Stimulated activated CD8-positive, alpha-beta memory T cell treated with anti-CD3 and anti-CD28 coated beads, Interleukin-4, amount 100 ng/mL, for 1 hour (primary cell): ENCODE measurements at places on chromosomes 7 and 10.

DNA sequence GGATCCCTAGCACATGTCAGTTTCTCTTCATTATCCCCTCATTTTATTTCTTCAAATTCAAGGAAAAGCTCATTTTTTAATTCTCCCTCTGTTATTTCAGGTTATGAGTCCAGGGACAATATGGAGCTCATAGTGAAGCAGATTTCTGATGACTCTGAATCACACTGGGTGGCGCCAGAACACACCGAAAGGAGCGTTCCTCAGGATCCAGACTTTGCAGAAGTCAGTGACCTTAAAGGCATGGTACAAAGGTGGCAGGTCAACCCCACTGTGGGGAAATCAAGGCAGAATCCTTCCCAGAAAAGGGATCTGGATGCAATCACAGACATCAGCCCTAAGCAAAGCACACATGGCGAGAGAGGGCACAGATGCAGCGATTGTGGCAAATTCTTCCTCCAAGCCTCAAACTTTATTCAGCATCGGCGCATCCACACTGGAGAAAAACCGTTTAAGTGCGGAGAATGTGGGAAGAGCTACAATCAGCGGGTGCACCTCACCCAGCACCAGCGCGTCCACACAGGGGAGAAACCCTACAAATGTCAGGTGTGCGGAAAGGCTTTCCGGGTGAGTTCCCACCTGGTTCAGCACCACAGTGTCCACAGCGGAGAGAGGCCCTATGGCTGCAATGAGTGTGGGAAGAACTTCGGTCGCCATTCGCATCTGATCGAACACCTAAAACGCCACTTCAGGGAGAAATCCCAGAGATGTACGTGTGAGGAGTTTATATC lies 21.4 kb downstream of the ZKSCAN5 start:
- no peak for DNase-seq

GRCh38 chr7:7681936-7682329 lies 36.5 kb downstream of the RPA3 start:
- no peak for DNase-seq

- no peak for DNase-seq
Observed at GRCh38 chr10:100341953-100342626, 4.9 kb upstream of the SCD start.

- DNase-seq = no peak
Observed at GRCh38 chr10:79019441-79020014, 49.2 kb upstream of the ZMIZ1 start.

DNA sequence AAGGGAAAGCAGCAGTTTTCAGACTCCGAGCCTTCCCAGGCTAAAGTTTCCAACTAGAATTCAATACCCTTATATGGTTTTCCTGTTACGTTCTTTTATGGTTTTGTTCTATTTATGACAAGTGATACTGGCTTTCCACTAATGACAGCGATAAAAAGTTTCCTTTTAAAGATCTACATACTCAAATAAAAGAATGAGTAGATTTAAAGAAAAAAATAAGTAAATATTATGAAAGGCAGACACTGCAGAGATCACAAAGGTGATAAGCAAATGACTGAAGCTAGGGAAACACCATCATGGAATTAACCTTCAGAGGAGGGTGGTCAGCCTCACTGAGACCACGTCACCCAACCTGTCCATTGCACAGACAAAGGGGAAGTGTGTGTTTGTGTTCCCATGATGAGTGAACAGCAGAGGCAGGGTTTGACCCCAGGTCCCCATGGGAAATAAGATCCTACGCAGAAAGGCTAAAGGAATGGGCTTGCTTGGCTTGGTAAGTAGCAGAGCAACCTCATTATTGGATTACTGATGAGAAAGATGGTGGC lies 4.0 kb downstream of the VSIR start:
- DNase-seq = no peak
